ENCODE measurements at places on chromosomes 12 and 14.
A peak's percentile ranks its signal among the peaks of the same experiment; 100 is the strongest.

- DNase-seq = no peak
These were observed 98.1 kb downstream of the ZFC3H1 start for GRCh38 chr12:71565535-71565934.

DNA sequence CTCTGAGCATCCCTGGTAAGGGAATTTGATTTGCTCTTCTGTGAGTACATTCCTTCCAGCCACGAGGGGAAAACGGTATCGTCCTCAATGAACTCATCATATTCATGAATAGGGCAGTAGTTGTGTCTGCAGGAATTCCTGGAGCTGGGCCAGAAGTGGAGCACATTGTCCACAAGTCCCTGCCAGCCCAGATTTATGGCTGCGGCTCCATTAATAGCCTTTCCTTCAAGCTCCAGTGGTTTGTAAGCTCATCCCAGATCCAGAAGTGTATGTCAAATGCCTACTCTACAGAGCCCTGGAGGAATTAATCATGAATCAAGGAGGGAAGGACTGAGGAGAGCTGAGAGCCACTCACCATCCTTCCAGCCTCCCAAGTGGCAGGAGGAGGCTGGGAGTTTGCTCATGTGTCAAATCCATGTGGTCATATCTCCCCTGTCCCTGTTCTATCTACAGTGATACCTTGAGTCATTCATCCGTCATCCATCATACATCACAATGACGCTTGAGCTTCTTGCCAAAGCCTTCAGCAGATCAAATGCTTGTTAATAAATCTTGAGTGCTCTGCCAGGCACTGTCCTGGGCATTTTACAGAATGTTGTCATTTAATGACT, 65.5 kb downstream of the SVOP start:
- no peak for DNase-seq

DNA sequence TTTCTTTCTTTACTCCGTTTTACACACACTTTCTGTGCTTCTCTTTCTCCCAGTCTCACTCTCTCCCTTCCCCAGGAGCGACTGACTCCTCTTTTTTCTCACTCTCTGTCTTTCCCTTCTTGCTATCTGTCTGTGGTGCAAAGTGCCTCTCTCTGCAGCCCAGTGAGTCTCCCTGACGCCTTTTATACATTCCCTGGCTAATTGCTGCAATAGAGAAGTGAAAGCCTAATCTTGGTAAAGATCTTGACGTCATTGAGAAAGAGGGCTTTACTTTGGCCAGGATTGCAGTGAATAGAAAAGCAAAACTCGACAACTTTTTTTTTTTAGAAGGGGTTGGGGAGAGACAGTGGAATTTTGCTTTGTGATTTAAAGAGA, 706 bp upstream of the DIO2 start:
- no peak for DNase-seq

DNA sequence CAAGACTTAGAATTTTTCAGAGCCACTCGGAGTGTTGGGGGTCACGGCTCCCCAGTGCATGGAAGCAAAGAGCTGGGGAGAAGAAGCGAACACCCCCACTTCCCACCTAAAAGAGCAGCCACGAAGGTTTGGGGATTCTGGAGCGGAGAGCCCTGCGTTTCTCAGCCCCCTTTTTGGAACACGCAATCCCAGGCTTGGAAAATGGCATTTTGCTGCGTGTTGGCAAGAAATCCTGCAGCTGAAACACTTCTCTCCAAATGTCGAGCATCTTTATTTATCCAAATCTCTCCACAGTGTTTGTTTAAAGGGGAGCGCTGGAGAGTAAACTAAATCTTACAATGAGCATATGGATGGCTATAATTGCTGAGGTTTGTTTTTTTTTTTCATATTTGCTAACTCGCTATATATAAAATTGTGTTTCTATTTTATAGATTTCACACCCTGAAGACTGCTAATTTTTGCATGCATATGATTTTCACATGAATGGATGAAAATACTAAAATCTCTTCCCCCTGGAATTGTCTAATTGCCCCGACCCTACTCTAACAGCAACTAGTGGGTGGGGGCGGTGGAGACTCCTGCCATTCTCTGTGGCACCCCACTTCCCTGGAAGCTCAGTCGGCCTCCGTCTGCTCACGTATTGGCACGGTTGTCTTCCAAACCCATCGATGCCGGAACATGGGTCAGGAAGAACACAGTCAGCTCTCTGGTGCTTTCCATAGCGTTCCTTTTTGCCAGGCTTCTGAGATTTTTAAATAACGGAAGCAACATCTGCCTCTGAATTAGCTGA, 120.5 kb downstream of the GCH1 start:
- DNase-seq = peak; percentile 80

- DNase-seq = no peak
These were observed 85.5 kb downstream of the ADGRD1 start for GRCh38 chr12:131038961-131039950.

- DNase-seq = no peak
These were observed 37.6 kb downstream of the ZFYVE26 start for GRCh38 chr14:67778792-67779191.

- DNase-seq = no peak
These were observed at the start of gene CIROP for GRCh38 chr14:23104591-23105347. TSS of gene CIROP (minus strand) at chr14:23104989. CDS start at chr14:23104920, 69 bp downstream.
